ENCODE measurements at places on chromosomes 5 and 9.

DNA sequence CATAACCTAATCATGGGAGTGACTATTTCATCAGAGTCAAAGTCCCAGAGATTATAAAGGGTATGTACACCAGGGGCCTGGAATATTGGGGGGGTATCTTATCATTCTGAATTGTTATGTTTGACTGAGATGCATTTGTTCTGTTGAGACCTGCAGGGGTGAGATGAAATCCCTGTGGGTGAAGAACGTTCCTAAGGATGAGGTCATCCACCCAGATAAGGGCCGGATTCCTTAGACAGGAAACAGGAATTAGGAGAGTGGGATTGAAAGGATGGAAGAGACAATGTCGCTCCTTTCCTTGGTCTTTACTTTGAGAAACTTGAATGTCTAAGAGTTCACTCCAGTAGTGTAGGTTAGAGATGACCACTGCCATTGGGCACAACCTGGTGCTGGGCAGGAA, 54.7 kb downstream of the GAS1 start:
- no peak for ATAC-seq

- no peak for ATAC-seq
Observed at GRCh38 chr5:158212917-158213316, 354.0 kb upstream of the CLINT1 start.

DNA sequence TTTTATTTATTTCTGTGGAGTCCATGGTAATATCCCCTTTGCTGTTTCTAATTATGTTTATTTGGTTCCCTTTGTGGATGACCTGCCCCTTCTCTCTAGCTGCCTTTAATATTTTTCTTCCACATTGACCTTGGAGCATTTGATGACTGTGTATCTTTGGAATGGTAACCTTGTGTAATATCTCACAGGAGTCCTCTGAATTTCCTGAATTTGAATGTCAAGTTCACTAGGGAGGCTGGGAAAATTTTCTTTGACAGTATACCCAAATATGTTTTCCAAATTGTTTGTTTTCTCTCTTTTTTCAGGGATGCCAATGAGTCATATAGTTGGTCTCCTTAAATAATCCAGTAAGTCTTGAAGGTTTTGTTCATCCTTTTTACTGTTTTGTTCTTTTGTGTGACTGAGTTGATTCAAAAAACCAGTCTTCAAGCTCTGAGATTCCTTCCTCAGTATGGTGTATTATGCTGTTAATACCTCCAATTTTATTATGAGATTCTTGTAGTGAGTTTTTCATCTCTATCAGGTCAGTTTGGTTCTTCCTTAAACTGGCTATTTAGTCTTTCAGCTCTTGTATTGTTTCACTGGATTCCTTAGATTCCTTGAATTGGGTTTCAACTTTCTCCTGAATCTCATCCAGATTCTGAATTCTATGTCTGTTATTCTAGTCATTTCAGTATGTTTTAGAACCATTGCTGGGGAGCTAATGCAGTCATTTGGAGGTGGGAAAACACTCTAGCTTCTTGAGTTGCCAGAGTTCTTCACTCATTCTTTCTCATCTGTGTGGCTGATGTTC, 349.0 kb upstream of the TARS1 start:
- no peak for ATAC-seq

- ATAC-seq = peak; percentile 93
Observed at GRCh38 chr5:102762095-102762534, 7.0 kb downstream of the PAM start.

- ATAC-seq = peak; percentile 71
Observed at GRCh38 chr9:2039294-2040180, 24.4 kb downstream of the SMARCA2 start.

- ATAC-seq = no peak
Observed at GRCh38 chr9:6449086-6449485, 36.1 kb downstream of the UHRF2 start.

DNA sequence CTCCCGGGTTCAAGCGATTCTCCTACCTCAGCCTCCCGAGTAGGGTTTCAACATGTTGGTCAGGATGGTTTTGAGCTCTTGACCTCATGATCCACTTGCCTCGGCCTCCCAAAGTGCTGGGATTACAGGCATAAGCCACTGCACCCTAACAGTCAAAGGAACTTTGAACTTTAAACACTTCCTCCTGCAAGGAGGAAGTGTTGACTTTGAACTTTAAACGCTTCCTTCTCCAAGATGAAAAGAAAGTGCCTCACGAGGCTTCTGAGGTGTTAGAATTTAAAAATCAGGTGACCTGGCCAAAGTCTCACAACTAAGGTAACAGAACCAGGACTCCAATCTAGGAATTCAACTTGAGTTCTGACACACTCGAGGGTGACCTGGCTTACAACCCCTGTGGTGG, 150.9 kb downstream of the BRINP1 start:
- no peak for ATAC-seq

DNA sequence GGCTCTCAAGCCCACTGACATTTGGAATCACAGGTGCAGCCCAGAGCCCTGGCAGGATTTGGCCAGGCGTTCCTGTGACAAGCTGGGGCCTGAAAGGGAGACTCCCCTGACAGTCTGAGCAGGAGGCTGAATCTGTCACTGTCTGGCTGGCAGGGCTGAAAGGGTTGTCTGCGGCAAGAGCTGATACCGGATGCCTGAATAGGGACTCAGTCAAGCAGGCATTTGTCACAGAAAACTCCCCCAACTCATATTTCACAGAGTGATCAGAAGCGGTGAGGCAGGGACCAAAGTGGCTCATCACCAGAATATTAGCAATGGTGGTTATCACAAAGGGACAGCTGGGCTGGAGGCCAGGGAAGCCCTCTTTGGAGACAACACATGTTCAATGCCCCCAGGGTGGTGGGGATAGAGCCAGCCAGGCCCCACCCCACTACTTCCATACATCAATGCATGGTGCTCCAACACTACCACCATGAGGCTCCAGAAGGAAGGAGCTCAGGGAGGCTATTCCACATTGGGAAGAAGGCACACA, 295.5 kb downstream of the DTWD2 start:
- no peak for ATAC-seq

DNA sequence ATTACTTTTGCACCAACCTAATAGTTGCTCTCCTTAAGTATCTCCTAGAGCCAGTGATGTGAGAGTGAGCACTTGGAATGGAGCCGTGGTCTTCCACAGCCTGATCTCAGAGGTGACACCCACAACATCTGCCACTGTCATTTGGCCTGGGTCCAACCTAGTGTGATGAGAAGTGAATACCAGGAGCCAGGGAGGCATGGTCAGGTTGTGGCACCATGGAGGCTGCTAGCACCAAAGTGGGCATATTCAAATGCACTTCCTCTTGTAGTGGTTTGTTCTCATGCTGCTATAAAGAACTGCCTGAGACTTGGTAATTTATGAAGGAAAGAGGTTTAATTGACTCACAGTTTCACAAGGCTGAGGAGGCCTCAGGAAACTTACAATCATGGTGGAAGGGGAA, 22.6 kb upstream of the CEP72 start:
- no peak for ATAC-seq

DNA sequence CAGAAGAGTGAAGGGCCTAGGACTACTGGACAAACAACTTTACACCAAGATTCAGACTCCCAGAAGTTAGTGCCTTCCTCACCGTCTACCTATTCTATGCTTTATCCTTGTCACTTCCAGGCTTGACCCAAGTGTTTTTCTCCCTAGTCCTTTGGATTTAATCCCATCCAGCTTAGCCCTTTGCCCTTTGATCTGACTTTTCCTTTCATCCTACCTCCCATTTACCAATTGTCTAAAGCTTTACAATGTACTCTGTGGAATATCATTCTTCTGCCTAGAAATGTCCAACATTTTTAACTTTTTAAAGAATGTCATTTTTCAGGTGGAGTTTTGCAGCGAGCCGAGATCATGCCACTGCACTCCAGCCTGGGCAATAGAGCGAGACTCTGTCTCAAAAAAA, 292.1 kb downstream of the EPB41L4A start:
- ATAC-seq = no peak

DNA sequence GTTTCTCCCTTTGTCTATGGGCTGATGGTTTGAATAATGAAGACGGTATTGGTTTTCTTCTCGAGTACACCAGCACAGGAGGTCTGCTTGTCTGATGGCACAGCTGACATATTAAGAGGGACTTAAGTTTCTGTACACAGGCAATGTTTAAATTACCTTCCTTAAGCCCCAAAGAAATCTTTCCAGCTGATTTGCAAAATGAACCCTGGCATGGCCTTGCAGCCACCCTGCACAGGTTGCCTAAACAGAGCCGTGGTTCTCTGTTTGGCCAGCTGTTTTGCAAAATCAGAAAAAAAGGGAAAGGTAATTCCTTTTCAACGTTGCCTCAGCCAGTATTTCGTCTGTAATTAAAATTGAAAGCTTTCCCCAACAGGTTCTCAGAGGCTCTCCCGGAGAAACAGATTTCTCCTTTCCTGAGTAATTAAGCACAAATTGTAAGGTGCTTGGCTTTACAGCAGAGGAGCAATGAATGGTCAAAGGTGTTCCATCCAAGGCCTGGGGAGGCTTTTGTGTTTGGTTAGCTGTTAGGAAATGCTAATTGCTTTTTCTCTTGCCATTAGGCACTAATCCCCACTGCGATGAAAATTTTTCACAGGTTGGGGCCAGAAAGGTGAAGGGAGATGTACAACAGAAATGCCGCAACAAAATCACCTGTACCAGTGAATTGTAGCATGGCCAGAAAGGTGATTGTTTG, 138.9 kb downstream of the RASEF start:
- ATAC-seq = no peak

DNA sequence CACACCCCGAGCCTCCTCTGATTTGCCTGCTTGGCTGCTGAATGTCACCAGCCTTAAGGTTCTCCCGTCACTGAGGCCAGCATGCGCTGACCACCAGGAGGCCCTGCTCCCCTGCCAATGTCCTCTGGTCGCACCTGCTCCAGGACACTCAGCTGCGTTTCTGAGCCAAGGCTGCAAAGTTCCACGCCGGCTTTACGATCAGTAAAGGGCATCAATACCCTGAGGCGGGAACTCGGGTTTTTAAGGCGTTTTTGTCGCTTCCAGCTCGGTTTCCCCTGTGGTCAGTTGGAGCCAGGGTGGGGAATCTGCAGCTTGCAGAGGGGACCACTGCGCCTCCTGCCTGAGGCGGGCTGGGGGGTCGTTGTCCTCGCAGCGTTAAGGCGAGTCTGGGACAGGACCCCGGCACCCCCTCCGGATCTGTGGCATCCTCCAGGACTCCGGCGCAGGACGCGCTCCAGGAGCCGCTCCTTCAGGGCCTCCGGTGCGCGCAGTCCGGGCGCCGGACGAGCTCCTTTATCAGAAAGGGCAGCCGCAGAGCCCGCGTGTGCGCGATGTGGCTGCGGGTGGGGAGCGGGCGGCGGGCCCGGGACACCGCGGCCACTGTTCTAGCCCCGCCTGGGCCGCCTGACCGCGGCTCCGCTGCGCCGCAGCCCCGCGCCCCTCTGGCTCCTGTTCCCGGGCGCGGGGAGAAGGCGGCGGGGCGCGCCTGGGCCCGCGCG, 24.1 kb upstream of the FLT4 start:
- ATAC-seq = peak; percentile 67

DNA sequence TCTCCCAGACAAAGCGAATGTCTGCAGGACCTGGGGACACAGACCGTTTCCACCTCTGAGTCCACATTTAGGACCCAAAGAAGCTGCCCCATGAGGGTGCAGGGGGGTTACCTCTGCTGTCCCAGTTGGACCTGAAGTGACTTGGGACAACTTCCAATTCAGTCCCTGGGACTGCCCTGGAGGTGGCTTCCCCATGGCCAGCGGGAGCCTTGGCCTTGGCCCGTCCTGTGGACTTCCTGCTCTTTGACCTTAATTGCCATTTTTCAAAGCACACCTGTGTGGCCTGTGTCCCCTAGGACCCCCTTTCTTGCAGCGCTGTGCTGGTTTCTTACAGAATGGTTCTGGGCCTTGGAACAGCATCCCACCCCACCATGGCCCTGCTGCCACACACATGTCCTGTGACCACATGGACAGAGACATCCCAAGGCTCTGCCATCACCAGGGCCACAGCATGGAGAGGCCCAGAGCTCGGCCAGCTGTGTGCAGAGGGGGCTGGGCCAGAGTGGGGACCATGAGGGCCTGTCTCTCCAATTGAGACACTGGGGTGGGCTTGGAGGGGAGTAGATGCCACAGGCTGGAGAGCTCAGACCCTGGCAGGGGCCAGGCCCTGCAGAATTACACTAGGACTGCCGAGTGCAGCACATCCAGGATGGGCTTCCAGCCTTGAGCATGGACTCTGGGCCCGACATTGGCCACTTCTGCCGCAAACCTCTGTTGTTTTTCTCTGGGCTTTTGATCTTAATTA, 45.8 kb downstream of the SECISBP2 start:
- ATAC-seq = no peak

GRCh38 chr9:112162621-112163413, 12.3 kb downstream of the SUSD1 start:
- ATAC-seq = no peak

- ATAC-seq = peak; percentile 65
Observed at GRCh38 chr9:135255033-135255840, 167.8 kb downstream of the OLFM1 start.

DNA sequence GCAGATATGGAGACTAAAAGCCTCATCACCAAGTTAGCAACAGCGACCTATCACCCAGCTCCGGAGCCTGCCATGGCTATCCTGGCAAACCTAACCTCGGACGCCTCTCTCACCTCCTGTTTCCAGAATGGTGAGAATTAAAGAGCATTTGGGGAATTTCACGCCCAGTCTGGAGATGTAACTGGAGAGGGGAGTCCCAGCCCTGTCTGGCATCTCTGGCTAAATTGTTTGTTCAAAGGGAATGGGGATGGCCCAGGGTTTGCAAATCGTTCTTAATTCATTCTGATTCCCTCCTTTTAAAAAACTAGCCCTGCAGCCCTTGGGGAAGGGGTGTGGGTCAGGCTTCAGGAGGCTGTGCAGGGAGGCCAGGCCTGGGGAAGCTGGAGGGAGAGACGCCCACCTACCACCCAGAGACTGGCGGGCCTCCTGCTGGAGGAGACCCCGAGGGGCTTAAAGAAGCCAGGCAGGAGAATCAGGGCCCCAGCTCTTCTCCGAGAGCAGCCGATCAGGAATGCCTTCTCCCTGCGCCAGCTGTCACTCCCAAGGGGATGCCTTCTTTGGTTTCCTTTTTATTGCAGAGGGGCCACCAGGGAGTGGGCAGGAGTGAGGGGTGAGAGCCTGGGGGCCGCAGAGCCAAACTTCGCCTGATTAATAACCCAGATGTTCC, 964 bp upstream of the COL5A1 start:
- ATAC-seq = no peak

GRCh38 chr5:122653087-122654017, 121.5 kb upstream of the SNX2 start:
- no peak for ATAC-seq

- no peak for ATAC-seq
Observed at GRCh38 chr5:169647566-169647965, 10.5 kb downstream of the DOCK2 start.
